ENCODE measurements at places on chromosomes 1 and 21. TPM values are rescaled to one million over a fixed set of nuclear protein-coding genes. Genes with fewer than 3 reads are reported as not detected.
A peak's percentile ranks its signal among the peaks of the same experiment; 100 is the strongest.

DNA sequence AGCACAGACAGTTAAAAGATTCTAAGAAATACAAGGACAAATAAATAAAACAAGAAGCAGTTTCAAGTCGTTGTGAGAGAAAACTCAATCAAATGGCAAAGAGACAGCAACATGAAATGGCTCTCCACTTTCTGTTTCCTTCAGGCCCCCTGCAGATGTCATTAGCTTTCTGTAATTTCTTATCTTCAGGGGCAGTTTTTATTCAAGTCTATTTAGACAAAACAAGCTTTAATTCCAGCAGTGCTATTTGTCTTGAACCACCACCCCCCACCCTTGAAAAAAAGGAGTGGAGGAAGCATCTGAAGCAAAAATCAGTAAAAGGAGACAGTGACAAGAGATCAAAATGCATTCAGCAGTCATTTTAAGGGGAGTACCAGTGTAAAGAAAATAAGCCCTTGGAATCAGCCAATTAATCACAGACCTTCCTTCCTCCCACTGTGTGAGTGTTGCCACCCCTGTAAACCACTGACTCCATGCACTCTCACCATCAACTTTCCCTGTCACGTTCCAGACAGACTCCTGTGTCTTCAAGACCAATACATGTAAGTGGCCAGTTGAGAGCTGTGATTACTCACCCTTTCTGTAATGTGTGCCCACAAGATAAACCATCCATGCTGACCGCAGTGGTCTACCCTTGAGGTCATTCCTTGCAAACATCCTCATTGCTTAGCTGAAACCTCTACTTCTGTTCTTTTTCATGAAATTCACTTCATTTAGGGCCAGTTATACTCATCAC, 136.1 kb upstream of the HOOK1 start:
- H3K4me1 ChIP-seq: no peaks in the 10 kb centered on the region
- no peak overlapping the region for H3K27ac ChIP-seq
- no peaks in the 10 kb centered on the region for H3K27me3 ChIP-seq
- no peak for DNase-seq
- H3K4me3 ChIP-seq: no peak overlapping the region

DNA sequence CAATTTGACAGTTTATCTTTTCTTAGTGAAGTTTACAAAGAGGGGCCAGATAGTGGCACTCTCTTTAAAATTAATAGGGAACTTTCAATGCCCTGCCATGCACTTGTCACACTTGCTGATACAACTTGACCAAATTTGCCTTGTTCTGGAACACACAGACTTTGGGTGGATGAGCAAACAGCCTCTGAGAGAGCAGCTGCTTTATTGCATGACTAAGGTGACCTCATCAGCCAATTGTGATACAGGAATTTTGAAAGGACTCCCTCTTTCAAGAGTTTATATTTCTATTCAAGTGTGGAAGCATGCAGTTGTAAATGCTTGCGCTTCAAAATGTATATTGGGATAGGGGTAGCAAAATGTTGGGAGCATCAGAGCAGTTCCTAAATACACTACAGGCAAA, 2.1 kb upstream of the RGS1 start:
- no peak for DNase-seq
- H3K27me3 ChIP-seq: no peaks in the 10 kb centered on the region
- no peaks in the 10 kb centered on the region for H3K36me3 ChIP-seq
- no peak overlapping the region for H3K27ac ChIP-seq

GRCh38 chr1:108611984-108612383, 48.9 kb downstream of the HENMT1 start:
- no peaks in the 10 kb centered on the region for H3K27me3 ChIP-seq
- H3K36me3 ChIP-seq: no peaks in the 10 kb centered on the region
- no peak overlapping the region for H3K4me3 ChIP-seq
- no peaks in the 10 kb centered on the region for H3K4me1 ChIP-seq

DNA sequence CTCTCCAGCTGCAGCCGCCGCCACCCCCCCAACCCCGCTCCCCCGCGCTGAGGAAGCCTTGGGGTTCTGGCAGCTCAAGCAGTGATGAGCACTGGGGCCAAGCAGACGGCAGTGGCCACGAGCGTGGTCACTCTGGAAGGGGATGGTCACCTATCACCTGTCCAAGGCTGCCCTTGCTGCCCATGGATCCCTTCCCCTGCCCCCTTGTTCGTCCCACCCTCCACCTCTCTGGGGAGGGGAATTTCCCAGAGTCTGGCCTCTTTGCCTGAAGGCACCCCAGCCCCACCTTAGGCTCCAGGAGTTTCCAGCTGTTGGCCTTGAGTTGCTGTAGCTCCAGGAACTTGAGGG, 7.2 kb upstream of the SMIM12 start:
- H3K27me3 ChIP-seq: no peaks in the 10 kb centered on the region
- no peak for DNase-seq
- peak overlapping the region; percentile 66 for H3K4me3 ChIP-seq
- H3K36me3 ChIP-seq: no peaks in the 10 kb centered on the region

DNA sequence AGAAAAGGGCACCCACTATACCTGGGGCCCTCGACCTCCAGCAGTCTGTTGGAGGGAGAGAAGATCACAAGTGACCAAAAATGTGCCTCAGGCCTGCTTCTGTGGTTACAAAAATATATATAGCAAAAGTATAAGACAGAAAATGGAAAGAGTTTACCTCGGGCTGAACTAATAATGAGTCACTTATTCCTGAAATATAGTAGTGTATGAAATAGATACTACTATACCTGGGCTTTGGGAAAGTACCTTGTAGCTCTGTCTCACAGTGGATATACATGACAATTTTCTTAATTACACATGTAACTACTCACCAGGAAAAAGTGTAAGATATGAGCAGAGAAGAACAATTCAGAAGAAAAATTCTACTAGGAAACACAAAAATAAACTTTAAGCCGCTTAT, 7.3 kb upstream of the APCS start:
- no peak for DNase-seq
- H3K27ac ChIP-seq: no peak overlapping the region
- H3K36me3 ChIP-seq: no peaks in the 10 kb centered on the region
- no peak overlapping the region for H3K4me3 ChIP-seq
- H3K4me1 ChIP-seq: no peaks in the 10 kb centered on the region
- H3K27me3 ChIP-seq: no peaks in the 10 kb centered on the region

DNA sequence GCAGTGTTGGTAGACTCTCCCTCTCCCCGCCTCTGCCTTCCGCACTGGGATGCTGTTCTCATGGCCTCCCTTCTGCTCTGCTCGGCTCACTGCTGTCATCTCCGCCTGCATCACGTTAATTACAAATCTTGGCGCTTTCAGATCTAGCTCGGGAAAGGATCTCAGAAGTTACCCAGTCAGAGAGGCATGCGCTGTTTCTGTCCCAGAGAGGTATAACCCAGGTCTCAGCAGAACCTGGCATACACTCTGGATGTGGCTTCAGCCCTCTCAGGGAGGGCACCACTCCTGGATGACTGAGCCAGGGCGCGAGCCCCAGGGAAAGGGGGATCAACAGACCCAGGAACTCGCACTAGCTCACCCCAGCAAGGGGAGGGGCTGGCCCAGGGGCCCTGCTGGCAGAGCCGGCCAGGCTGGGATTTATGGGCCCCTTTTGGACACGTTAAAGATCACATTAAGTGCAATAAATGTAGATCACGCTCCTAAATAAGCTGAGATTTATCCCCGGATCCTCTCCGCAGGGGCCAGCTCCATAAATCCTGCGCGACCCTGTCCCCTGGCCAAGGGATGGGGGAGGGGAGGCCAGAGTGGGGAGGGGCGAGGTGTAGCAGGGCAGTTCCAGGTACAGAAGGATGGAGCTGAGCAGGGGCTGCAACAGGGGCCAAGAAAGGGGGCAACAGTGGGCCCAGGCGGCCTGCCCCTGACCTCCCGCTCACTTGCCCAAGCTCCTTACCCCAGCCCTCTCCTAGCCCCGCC, 101.3 kb upstream of the ZBTB40 start:
- no peak overlapping the region for H3K4me3 ChIP-seq
- no peaks in the 10 kb centered on the region for H3K27me3 ChIP-seq
- DNase-seq: no peak
- no peak overlapping the region for H3K27ac ChIP-seq
- no peaks in the 10 kb centered on the region for H3K36me3 ChIP-seq

GRCh38 chr1:94094469-94095111, 26.4 kb downstream of the ABCA4 start:
- H3K27ac ChIP-seq: no peak overlapping the region
- no peaks in the 10 kb centered on the region for H3K36me3 ChIP-seq
- H3K4me3 ChIP-seq: no peak overlapping the region
- no peaks in the 10 kb centered on the region for H3K4me1 ChIP-seq
- no peak for DNase-seq
- no peaks in the 10 kb centered on the region for H3K27me3 ChIP-seq

- H3K27ac ChIP-seq: no peak overlapping the region
- no peak overlapping the region for H3K4me3 ChIP-seq
- no peaks in the 10 kb centered on the region for H3K27me3 ChIP-seq
- no peaks in the 10 kb centered on the region for H3K36me3 ChIP-seq
- no peak for DNase-seq
- H3K4me1 ChIP-seq: peaks cover 8% of the 10 kb centered on the region
These were observed 2.5 kb upstream of the TAF13 start for GRCh38 chr1:109078317-109078716.

- H3K4me3 ChIP-seq: no peak overlapping the region
- H3K27me3 ChIP-seq: no peaks in the 10 kb centered on the region
These were observed 152.2 kb downstream of the HIVEP3 start for GRCh38 chr1:41766546-41766945.

GRCh38 chr1:202687370-202687769, 22.9 kb downstream of the SYT2 start:
- no peak for DNase-seq
- no peaks in the 10 kb centered on the region for H3K4me1 ChIP-seq
- H3K27me3 ChIP-seq: no peaks in the 10 kb centered on the region
- H3K36me3 ChIP-seq: no peaks in the 10 kb centered on the region

DNA sequence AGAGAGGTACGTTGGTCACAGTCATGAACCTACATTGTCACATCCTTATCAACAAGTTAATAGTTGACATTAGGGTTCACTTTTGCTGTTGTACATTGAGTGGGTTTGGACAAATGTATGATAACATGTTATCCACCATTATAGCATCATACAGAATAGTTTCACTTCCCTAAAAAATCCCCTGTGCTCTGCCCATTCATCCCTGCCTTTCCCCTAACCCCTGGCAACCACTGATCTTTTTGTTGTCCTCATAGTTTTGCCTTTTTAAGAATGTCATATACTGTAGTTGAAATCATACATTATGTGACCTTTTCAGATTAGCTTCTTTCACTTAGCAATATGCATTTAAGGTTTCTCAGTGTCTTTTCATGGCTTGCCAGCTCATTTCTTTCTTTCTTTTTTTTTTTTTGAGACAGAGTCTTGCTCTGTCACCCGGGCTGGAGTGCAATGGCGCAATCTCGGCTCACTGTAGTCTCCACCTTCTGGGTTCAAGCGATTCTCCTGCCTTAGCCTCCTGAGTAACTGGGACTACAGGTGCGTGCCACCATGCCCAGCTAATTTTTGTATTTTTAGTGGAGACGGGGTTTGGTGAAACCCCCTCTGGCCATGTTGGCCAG, 50.6 kb downstream of the UCK2 start:
- no peaks in the 10 kb centered on the region for H3K27me3 ChIP-seq
- no peak overlapping the region for H3K4me3 ChIP-seq
- H3K36me3 ChIP-seq: no peaks in the 10 kb centered on the region
- no peak overlapping the region for H3K27ac ChIP-seq
- DNase-seq: no peak
- peaks cover 8% of the 10 kb centered on the region for H3K4me1 ChIP-seq

GRCh38 chr1:212470059-212470458, 37.3 kb downstream of the NENF start:
- no peak overlapping the region for H3K27ac ChIP-seq
- no peak overlapping the region for H3K4me3 ChIP-seq
- no peaks in the 10 kb centered on the region for H3K27me3 ChIP-seq
- no peaks in the 10 kb centered on the region for H3K4me1 ChIP-seq

DNA sequence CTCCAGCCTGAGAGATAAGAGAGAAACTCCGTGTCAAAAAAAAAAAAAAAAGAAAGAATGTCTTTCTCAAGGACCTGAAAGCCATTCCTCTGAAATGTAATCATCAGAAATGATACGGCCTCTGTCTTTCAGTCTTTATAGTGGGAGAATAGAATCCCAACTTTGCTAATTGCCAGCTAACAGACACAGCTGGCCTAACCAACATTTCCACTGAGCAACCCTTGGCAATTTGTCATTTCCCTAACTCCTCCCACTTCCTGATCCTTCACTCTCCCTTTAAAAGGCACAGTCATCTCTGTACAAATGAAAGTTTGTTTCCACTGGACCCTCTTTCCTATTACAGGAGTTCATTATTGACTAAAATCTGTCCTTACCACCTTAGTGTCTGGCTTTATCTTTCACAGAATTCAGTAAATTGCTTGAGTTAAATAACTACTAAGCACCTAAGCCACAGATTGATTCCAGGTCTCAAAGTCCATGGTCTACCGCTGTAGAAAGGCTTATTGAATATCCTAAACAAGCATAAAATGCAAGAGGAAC, 4.3 kb upstream of the CBR1 start:
- H3K4me3 ChIP-seq: no peak overlapping the region
- no peak for DNase-seq
- H3K4me1 ChIP-seq: peaks cover 5% of the 10 kb centered on the region
- no peaks in the 10 kb centered on the region for H3K36me3 ChIP-seq
- H3K27me3 ChIP-seq: no peaks in the 10 kb centered on the region

DNA sequence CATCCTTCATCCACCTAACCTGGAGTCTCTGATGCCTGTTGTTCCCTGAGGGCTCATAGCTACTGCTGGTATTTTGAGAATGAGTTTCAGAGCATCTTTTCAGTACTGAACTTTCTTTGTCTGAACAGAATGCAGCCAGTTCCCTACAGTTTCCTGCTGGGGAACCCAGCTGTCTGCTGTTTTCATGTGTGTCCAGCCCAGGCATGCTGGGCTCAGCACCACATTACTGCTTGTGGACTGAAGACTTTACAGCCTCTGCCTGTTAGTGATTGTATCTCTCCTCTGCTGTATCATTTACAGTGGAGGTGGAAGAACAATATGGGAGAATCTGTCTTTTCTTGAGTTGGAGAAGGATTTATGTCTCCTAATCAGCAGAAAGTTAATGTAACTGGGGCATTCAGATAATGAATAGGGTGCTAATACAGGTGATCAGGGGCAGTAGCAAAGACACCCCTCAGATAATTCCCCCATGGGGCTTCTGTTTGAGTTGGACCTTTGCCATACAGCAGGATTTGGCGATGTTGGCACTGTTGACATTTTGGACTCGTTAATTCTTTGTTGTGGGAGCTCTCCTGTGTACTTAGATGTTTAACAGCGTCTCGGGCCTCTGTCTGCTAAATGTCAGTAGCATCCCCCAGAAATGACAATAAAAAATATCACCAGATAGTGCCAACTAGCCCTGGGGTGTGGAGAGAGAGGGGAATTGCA, 207.7 kb downstream of the HHAT start:
- H3K4me3 ChIP-seq: no peak overlapping the region
- no peaks in the 10 kb centered on the region for H3K36me3 ChIP-seq
- DNase-seq: no peak
- H3K27me3 ChIP-seq: no peaks in the 10 kb centered on the region
- no peaks in the 10 kb centered on the region for H3K4me1 ChIP-seq

GRCh38 chr1:89584211-89584610, 48.7 kb upstream of the LRRC8C start:
- H3K27me3 ChIP-seq: no peaks in the 10 kb centered on the region
- H3K27ac ChIP-seq: no peak overlapping the region
- H3K36me3 ChIP-seq: no peaks in the 10 kb centered on the region
- no peaks in the 10 kb centered on the region for H3K4me1 ChIP-seq
- no peak overlapping the region for H3K4me3 ChIP-seq
- no peak for DNase-seq

- no peak for DNase-seq
- no peak overlapping the region for H3K4me3 ChIP-seq
- no peaks in the 10 kb centered on the region for H3K36me3 ChIP-seq
- H3K27me3 ChIP-seq: no peaks in the 10 kb centered on the region
These were observed 355.1 kb downstream of the GPATCH2 start for GRCh38 chr1:217275655-217276398.

Gene SYNC
- not detected for polyA plus RNA-seq

Gene ACOT11
- polyA plus RNA-seq: 0.06 TPM

Gene PADI2
- not detected for polyA plus RNA-seq

Gene TTC39A
- polyA plus RNA-seq: not detected

Gene PLPPR4
- not detected for polyA plus RNA-seq

Gene GPR153
- polyA plus RNA-seq: not detected

Gene PTPRC
- polyA plus RNA-seq: 1,177 TPM

Gene HTR6
- polyA plus RNA-seq: 0.92 TPM
